ENCODE measurements at places on chromosomes 4 and X.
A peak's percentile ranks its signal among the peaks of the same experiment; 100 is the strongest.

DNA sequence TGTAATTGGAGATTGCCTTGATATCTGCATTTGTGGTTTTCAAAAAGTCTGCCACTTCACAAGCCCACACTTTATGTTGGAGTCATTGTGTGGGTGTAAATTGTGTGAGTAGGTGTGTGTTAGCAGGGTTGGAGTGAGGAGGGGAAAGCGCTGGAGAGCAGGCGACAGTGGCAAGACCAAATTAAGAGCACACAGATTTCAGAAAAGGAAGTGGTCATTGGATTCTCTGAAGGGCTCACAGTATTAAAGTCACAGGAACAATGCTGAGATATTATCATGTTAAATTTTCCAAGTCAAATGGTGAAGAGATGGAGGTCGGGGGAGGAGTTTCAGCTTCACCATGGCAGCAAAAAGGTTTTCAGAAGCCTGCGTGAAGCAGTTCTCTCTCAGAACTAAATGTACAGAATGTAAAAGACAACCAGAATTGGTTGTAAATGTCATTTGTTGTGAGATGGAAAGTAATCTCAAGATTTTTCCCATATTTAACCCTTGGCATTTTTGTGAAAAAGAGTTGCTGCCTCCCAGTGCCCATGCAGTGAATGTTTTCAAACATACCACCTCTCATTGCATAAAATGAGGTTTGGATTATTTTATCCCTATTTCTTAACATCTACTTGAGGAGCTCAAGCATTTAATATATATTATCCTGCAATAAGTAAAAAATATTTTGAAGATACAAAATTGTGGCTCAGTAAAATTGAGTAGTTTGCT, 265.9 kb downstream of the ZNF674 start:
- DNase-seq = peak; percentile 13

GRCh38 chrX:68175562-68175961, 257.7 kb downstream of the OPHN1 start:
- DNase-seq = peak; percentile 69

GRCh38 chrX:109190542-109190941, 291.3 kb downstream of the GUCY2F start:
- DNase-seq = no peak

GRCh38 chr4:110371016-110371770, 104.8 kb upstream of the ENPEP start:
- no peak for DNase-seq

DNA sequence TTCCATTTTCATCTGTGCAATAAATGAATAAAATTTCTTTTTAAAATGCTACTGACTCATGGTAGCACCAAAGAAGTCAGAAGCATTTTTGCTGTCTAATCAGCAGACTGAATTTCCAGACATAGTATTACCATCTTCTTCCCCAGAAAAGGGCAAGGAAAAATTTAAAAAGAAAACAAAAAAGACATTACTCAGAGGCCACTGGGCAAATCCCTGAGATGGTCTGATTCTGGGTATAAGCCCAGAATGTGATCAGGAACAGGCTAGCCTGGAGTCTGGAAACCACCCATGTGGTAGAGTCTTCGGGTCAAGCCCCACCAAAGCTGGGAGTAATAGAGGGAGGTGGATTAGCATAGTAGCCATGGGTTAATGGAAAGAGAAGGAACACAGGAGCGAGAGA, 342.8 kb downstream of the FBXW7 start:
- DNase-seq = peak; percentile 40

DNA sequence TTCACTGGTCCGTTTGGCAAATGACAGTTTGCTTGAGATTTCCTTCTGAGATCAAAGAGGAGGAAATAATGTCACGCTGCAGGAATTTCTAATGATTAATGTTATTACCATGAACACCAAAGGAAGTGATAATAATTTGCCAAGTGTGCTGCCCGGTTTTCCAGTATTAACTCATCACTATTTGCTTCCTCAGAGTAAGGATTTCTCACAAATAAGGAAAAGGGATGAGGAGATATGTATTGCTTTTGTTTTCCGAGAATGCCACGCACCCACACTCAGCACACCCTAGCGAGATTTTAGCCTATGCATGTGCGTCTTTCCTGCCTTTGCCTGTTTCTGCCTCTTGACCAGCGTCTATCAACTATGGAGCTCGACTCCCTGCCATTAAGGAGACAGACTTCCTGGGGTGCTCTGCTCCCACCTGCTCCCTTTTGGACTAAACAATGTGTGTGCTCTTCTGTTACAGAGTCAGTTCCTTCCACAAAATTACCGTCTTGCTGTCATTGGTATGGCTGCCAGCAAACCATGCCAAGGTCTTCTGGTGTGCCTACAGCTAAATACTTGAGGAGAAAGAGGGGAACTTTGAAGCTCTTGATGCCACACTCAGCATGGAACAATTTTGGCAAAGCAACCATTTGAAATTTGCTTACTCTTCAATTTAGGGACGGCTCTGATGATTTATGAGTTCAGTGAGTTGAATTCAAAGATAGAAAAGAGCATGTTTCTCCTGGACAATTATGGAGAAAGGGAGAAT, 393.1 kb upstream of the ZFP42 start:
- DNase-seq = peak; percentile 5

DNA sequence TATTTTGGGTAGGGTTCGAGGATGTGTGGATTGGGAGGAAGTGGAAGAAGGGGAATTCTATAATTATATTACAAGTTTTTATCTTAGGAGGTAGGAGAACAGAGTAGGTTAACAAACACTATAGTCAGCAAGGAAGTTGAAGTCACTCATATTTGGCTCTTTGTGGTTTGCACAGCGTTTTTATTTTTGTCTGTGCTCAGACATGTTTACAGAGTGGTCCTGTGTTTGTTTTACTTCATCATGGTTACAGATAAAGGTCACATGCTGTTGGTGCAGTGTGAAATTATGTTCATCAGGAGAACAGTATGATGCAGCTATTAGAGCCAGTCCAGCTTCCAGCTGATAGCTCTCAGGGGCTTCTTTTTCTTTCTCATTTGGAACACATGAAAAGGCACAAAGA, 299.9 kb upstream of the SFRP2 start:
- DNase-seq = no peak

- DNase-seq = no peak
Measured at GRCh38 chr4:55838356-55838755, 15.1 kb upstream of the EXOC1 start.

DNA sequence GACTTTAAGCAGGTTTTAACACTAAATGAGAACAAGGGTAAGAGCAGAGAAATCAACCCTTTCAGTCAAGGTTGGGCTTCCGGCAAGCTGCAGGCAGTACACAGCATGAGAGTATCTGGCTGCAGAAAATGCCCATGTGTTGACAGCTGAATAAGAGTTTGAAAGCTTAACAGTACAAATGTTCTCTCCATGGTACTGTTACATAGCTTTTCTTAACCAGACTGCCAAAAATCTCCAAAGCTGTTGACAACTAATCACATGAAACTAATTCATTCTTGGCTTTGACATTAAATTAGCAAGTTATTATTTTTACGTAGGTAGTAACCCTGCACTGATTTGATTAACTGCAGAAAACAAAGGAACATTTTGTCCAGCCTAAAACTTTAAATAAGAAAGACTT, 153.5 kb downstream of the SLC10A7 start:
- DNase-seq = peak; percentile 16

DNA sequence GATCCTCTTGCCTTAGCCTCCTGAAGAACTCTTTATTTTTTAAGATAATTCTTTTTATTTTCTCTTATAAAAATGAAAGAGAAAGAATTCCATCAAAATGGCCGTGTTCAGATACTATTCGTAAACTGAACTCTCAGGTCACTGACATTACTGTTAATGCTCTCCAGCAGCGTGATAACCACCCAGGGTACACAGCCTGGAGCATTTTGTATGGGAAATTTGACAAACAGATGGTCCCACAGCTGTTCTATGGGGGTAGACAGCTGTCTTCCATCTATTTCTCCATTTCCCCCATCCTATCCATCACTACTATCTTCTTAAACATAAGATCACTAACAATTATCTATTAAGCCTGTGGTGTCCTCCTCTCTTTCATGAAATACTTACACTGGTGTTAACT, 47.8 kb downstream of the SYNPO2 start:
- no peak for DNase-seq
